ENCODE measurements at places on chromosomes 1 and 21.

GRCh38 chr1:17994046-17994445, 113.6 kb upstream of the IGSF21 start:
- DNase-seq = no peak

DNA sequence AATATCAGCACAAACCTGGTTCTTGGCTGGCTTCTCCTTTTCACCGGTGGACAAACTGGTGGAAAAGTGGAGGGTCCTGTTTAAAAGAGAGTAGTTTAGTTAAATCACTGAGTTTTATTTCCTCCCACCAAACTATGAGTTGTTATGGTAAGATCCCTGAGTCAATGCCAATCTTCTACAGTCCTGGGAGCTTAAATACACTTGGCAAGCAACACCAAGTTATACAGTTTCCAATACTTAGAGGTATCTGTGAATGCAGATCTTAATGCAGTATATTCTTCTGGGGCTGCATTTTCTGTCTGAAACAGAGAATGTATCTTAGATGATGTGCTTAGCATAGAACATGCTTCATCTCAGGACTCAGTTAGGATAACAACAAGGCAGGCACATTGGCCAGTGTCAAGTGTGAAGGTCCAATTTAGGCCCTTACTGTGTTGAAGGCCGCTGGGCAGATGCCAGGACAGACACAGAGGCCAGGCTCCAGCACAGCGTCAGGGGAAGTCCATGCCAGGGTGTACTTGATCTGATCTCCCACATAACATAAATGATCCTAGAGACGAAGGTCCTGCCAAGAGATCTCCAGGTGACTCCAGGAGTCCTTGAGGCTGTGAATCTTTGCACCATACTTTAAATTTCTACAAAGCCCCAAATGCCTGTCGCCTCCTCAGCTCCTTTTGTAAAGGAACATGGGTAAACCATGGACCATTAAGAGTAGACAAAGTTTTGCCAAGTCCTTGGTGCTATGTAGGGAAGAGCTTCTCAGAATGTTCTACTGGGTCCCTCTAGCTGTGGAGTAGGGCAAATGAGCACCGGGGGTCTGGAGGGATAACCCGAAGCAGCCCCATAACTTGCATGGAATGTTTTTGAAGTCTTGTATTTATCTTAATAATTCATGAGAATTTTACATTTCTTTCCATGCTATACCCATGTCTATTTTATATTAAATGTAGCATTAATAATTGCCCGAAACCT, 76.8 kb downstream of the KCNJ15 start:
- no peak for DNase-seq

- DNase-seq = no peak
Measured at GRCh38 chr1:149844650-149845255, 54.6 kb upstream of the BOLA1 start.

GRCh38 chr1:86499987-86500593, 31.4 kb downstream of the CLCA1 start:
- no peak for DNase-seq

- DNase-seq = no peak
Measured at GRCh38 chr1:227944931-227945890, 2.5 kb downstream of the WNT9A start.

GRCh38 chr21:44089001-44089911, 17.9 kb upstream of the PWP2 start:
- DNase-seq = peak; percentile 32

DNA sequence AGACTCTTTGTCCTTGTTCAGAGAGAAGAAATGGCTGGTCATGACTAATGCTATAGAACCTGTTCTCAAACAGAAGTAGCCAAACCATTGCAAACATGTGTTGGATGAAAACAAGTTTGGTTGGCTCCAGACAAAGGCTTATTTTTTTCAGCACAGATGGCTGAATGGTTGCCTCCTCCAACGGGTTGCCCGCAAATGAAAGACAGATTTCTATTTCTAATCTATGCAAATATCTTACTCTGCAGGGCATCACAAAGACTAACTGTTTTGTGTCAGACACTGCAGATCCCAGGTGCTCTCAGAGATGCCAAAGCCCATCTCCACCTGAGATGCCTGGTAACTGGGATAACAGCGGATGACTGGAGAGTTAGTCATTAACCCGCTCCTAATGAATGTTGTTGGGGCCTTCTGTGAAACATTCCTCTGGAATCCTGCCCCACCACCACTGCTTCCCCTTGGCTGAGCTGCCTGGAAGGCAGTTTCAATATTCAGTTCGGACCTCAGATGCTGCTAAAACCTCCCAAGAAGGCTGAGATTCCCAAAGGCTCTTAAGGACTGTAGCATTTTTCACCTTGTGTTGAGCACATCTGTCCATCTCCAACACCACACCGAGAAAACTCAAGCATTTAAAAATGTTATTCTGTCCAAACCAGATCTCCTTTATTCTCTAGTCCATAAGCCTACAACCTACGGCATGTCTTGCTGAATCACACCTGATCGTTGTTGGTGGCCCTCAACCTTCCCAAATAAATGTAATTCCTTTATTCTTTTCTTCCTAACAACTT, 104.4 kb downstream of the PTPN14 start:
- no peak for DNase-seq

DNA sequence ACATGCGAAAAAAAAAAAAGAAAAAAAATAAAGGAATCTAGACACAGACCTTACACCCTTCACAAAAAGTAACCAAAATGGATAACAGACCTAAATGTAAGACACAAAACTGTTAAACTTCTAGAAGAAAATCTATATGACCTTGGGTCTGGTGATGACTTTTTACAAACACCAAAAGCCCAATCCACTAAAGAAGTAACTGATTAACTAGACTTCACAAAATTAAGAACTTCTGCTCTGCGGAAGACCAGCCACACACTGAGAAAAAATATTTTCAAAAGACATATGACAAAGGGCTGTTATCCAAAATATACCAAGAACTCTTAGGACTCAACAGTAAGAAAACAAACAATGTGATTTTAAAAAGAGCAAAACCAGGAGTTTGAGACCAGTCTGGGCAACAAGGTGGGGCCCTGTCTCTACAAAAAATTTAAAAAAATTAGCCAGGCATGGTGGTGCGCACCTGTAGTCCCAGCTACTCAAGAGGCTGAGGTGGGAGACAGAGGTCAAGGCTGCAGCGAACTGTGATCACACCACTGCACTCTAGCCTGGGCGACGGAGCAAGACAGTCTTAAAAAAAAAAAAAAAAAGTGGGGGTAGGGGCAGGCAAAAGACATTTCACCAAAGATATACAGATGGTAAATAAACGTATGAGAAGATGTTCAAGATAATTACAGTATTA, 9.8 kb downstream of the PARP1 start:
- no peak for DNase-seq

- DNase-seq = no peak
Measured at GRCh38 chr1:154988058-154988954, 5.1 kb upstream of the LENEP start.

- DNase-seq = no peak
Measured at GRCh38 chr1:22868331-22868730, 104.3 kb downstream of the LACTBL1 start.

- no peak for DNase-seq
Measured at GRCh38 chr1:161019751-161020495, 1.0 kb downstream of the F11R start.

DNA sequence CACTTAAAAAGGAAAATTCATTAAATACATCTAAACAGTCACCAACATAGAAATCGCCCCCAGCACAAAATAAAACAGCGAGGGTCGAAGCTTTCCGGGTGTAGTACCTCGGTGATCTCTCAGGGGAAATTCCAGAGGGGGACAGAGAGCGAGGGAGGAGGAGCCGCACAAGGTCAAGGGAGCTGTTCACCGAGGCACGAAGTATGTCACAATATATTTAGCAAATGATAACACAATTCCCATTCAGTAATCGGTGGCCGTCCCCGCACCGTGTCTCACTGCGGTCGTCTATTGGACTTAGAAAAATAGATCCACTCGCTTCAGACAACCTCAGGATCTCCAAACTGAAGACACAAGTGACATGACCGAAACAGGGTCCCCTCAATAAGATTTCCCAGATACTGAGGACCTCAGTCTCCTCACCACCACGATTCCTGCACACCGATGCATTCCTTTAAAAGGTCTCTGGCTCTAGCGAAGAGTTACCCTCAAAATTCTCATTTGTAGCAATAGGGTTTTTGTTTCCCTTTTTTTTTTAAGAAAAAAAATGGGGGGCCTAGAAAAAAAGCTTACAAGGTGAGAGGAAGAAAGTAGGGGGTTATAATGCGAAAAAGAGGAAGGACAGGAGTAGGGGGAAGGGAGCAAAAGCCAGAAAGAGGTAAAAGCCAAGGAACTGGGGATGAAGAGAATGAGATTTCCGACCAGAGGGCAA, 1.1 kb downstream of the LPGAT1 start:
- DNase-seq = no peak

- DNase-seq = no peak
Measured at GRCh38 chr1:96723377-96723776, 1.8 kb downstream of the PTBP2 start.

- no peak for DNase-seq
Measured at GRCh38 chr1:238223076-238223640, 332.4 kb upstream of the ZP4 start.

GRCh38 chr1:117566556-117566955, 39.3 kb upstream of the TENT5C start:
- DNase-seq = no peak

DNA sequence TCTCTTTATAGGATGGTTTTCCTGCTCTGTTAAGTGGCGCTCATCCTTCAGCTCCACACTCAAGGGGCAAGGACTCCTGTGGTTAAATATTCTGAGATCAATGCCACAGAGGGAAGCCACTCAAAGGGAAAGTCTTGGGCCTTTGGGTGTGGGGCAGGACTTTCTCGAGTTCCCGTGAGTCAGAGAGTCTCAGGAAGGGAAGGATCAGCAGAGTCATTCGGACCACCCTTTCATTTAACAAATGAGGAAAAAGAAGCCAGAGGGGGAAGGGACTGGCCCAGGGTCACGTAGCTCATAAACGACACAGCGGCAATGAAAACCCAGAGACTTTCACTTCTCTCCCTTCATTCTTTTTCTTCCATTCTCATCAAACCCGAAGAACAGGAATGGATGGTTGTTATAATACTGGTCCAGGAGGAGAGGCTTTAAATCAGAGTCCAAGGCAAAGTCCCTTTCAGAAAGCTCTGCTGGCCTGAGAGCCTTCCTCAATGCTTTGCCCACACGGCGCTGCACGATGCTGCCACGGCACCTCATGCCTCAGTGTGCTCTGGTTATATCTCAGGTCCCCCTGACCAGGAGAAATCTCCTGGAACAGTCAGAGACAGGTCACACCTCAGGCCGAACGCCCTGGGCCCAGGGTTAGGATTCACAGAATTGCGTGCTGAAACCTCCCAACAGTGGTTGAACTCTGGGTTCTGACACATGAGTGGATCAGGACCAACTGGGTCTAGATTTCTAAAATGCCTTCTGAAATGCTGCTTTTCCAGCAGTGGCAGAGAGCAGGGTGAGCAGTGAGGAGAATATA, 65.3 kb downstream of the TENT5C start:
- no peak for DNase-seq

GRCh38 chr1:17225140-17225539, 20.2 kb downstream of the PADI1 start:
- DNase-seq = no peak

DNA sequence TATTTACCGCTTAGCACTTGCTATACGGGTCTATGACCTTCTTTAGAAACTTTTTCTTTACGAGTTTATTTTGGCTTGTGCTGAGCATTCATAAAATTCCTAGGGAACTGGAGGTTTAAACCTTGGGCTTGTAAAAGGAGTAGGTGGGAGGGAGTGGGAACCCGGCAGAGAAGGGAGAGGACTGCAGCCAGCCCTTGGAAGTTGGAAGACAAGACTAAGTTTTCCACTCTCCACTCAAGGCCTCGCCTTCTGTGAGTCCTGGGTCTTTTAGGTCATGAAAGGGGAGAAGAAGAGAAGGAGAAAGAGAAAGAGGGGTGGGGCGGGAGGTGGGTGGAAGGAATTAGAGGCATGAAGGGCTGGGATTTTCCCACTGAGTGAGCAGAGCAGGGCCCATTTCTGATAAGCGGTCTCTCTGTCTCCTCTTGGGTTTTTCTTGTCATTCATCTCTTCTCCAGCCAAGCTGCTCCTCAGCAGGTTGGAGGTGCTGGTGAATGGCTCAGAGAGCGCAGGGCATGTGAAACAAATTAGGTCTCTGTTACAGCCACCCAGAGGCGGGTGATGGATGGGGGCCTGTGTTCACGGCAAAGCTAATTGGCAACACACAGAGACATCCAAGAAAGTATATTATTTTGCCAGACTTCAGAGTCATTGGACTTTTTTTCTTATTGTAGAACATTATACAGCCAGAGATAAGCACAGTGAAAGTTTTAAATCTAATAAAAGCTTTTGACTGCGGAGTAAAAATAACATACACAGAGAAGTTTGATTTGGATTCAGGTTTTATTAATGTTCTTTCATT, 247.3 kb downstream of the FOXD2 start:
- no peak for DNase-seq

DNA sequence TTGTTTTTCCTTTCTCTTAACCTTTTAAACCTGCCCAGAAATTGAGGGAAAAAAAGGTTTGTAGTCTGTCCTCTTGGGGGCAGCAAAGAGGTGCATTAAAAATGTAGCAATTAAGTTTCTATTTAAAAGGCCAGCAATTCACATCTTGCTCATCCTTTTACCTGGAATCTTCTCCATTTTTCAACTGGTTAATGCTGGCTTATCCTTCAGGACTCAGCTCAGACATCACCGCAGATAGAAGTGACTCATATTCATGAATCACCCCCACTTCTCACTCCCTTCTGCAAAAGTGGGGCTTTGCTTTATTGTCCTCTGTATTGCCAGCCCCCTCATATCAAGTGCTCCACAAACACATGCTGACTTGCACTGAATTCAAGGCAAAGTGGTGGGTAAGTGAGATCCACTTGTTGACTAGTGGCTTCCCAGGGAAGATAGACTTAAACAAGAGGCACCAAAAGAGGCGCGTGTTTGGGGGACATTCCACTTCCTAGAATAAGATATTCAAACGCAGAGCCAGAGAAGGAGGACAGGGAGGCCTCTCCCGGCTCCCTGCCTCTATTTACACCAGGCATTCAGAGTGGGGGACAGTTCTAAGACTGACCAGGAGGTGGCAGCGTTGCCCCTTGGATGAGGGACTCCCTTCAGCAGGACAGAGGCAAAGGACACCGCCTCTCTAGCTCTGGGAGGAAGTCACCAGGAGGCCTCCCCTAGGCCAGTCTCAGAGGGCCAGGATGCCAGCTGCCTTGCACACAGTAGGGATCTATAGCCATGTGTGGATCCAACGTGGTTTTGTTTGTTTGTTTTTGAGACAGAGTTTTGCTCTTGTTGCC, 23.2 kb upstream of the ZNF648 start:
- peak; percentile 55 for DNase-seq

DNA sequence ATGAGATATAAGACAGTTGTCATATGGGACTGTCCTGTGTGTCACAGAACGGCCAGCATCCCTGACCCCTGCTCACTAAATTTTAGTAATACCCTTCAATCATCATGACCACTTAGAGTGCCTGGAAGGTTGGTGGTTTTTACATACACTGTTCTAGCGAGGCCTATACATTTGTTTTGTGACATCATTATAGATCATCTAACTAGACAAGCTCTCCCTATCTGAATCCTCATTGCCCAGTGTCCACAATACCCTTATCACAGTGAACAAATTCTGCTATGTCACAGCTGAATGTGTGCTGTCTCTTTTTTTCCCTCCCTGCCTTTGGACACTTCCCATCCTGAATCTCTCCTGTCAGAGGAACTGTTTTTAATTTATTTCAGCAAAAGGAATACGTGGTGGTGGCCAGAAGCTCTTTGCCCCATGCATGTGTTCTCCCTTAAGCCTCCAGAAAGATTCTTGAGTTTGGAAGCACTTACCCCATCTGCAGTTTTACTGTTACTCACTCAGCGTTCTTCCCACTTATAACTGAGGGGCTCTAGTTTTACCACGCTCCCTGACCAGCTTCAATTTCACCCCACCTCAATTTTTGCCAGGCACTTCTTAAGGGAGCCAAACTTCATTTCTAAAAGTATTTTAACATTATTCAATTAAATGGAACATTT, 70.3 kb downstream of the OLFML2B start:
- no peak for DNase-seq
